ENCODE measurements at places on chromosomes 2 and 18. TPM values are rescaled to one million over a fixed set of nuclear protein-coding genes. Genes with fewer than 3 reads are reported as not detected.
A peak's percentile ranks its signal among the peaks of the same experiment; 100 is the strongest.

The CD8B gene
- not detected for total RNA-seq

DNA sequence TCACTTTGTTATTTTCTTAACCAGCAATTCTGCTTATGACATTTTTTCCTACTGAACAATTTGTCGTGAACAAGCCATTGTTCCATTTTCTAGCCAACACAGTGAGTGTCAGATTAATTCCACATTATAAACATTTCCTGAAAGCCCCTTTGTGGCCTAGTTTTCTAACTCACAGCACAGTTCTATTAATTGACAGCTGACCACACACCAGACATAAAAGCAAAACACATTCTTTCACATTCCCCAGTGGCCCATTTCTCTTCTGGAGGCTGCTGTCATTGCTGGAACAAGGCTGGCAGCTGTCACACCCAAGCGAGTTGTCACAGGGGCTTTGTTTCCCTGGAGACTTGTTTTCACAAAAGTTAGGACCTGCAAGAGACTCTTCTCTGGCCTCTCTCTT, 50.7 kb downstream of the RNF152 start:
- DNase-seq = peak; percentile 24

GRCh38 chr18:159037-159652, 788 bp downstream of the USP14 start:
- peak; percentile 23 for DNase-seq

The DAW1 gene
- 0.30 TPM for total RNA-seq

DNA sequence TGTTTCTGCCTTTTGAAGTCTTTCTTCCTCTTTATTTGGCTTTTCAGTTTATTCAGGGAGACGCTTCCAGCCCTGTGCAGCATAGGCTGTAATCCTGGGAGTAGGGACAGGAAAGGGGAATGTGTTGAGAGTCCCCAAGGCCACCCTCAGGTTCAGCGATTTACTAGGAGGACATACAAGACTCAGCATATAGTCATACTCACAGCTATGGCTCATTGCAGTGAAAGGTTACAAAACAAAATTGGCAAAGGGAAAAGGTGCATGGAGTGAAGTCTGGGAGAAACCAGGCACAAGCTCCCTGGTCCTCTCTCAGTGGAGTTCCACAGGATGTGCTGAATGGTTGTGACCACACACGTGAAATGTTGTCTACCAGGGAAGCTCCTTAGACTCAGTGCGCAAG, 49.6 kb upstream of the ZNF638 start:
- DNase-seq = no peak

- DNase-seq = no peak
These were observed 35.9 kb upstream of the HTR2B start for GRCh38 chr2:231160701-231161100.

DNA sequence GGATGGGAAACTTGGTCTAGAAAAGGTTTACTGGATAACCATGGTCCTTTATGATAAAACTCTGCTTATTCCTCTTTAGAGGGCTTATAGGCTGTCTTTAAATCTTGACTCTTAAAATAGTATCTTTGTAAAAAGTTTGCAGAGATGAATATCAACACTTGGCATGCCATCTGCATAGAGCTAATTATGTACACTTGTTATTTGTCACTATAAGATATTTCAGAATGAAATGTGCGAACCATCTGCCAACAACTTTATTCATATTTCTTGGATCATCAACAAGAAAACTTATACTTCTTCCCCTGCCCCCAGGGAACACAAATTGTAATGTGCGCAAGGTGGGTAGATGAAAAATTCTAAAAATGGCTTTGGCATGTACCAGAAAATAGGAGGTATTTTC, 653.0 kb upstream of the CHAC2 start:
- no peak for DNase-seq

DNA sequence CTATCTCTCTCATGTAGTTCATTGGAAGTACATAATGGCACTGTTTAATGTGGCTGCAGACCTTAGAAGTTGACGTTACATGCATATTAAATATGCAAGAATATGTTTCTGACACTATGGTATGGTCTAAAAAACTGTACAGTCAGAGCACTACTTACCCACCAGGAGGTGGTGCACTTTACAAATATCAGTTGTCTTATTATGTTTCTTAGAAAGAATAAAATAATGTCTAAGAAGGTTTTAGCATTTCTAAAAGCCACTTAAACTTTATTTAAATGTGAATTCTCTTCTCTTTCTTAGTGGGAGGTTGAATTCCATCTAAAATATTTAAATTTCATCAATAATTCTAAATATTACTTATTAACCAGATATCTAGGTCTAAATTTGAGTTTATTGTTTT, 4.3 kb downstream of the TMEFF2 start:
- DNase-seq = peak; percentile 32

GRCh38 chr2:231709981-231710798, 1.9 kb downstream of the PTMA start:
- peak; percentile 79 for DNase-seq

The NYAP2 gene
- total RNA-seq = 2.3 TPM

The HDAC4 gene
- total RNA-seq = 3.9 TPM

DNA sequence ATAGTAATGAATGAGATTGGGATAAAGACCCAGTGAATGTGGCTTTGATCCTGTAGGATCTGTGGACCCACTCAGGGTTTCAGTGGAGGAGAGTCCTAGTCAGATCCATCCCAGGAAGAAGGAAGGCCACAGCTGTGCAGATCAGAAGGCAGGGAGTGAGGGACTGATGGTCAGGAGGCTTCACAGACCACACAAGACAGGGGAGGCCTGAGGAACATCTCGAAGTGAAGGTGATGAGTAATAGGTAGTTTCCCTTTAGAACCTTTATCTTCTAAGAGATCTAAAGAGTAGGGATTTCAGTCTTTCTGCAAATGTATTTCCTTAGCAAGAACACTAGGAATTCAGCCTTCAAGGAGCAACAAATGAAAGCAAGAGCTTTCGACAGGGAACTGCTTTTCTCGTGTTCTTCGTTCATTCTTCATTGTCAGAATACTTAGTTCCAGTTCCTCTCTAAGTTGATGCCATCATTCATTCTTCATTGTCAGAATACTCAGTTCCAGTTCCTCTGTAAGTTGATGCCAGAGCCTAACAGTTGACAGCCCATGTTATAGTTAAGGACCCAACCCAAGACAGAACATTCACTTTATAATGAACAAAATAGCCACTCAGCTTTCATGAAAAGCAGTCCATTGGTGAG, 150.2 kb upstream of the EPAS1 start:
- DNase-seq = peak; percentile 61

The ACMSD gene
- not detected for total RNA-seq

DNA sequence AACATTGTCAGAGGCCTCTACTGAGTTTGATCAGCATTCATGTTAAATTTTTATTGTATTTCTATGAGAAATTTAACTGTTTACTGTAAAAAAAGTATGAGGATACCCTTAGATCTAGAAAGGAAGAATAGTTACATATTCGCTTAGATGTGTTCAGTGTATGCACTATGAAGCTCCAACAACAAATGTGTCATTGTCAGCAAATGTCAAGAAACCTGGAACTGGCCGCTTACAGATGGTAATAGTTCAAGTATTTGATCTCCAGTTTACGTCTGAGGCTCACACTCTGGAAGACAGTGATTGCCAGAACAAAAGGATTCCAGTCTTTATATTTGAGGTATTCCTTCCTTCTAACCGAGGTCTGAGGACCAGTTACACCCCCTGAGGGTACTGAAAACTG, 921.2 kb upstream of the LRRTM1 start:
- no peak for DNase-seq

The COA5 gene
- total RNA-seq = 28.9 TPM

The SPATA3 gene
- not detected for total RNA-seq

GRCh38 chr2:8598295-8599165, 83.3 kb upstream of the ID2 start:
- peak; percentile 87 for DNase-seq

- no peak for DNase-seq
These were observed 8.7 kb upstream of the SIX3 start for GRCh38 chr2:44932564-44933392.

DNA sequence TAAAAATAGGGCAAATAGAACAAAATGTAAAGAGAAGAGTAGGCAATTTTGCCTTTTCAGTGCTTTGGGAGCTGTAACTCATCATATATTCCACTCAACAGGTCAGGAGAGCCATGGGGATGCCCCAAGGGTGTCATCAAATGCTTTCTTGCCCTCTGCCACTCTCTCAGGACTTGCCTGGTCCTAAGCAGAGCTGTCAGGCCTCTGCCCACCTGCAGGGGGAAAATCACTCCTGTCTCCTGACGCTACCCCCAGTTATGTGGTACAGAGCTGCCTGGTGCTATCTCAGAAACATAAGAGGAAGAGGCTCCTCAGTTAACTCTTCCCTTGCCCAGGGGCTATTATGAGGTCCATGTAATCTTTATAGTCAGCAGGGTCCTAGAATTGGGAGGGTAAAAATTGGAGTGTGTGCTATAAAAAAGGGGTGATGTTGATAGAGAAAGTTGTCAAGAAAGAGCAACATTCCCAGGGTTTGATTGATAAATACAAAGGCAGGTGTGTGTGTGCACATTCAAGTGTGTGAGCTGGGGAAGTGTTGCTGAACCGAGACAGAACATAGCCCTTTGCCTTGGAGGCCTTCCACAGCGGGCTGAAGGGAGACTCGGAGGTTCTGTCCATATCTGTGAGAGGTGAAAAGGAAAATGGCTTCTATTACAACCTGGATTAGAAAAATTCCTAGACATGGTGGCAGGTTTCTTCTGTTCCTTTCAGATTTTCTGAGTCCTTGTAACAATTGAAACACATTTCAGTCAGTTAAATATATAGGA, 25.4 kb downstream of the PTPRM start:
- no peak for DNase-seq

DNA sequence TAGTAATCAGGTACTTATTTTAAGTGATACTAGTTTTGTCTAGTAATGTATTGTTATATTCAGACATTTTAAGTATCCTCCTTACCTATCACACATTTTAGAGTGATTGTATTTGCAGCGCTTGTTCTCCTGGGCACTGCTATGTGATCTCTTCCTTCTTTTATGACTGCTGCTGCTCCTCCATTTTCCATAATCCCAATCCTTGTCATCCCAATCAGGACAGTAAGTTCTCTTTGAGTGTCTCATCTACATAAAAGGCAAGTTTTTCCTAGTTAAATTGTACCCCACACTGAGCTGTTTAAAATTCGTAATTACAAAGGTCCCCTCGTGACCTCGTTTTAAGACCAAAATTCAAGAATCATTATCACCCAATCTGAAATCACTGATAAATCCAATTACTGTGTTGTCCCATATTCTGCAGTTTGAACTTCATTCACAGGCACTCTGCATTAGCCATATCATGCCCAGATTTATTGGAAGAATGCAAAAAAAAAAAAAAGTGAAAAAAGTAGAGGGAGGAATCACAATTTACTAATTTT, 2.8 kb downstream of the CLK1 start:
- DNase-seq = no peak

- DNase-seq = no peak
These were observed 86.3 kb upstream of the KCTD1 start for GRCh38 chr18:26634631-26635030.

DNA sequence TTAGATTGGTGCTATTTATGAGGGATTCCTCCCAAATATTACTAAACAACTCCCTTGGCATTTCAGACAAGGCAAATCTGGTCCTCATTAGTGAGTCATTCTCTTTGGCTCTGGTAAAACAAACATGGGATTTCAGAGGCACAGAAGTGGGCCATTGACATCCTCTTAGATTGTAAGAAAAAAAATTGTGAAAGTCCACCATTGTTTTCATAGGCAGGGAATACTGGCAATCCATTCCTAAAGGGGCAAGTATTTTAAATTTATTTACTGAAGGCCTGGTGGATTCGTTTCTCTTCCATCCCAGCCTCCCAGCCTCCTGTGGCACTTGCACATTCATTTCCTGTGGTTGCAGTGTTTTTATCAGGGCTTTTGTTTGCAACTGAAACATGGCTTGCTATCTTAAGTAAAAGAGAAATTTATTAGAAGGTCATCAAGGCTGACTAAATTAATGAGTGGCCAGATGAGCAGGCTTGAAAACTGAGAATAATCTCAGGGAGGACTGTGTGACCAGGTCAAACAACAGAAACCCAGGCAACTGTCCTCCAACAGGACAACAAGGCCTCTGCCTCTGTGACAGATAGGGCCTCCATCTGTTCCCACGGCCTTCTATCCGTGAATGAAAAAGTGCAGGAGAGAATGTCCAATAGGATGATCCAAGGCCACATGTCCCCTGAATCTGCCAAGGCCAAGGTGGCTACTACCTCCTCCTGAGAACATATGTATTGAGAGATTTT, 23.1 kb upstream of the TNFAIP6 start:
- peak; percentile 87 for DNase-seq

GRCh38 chr2:211762479-211762878, 776.1 kb downstream of the ERBB4 start:
- DNase-seq = no peak

DNA sequence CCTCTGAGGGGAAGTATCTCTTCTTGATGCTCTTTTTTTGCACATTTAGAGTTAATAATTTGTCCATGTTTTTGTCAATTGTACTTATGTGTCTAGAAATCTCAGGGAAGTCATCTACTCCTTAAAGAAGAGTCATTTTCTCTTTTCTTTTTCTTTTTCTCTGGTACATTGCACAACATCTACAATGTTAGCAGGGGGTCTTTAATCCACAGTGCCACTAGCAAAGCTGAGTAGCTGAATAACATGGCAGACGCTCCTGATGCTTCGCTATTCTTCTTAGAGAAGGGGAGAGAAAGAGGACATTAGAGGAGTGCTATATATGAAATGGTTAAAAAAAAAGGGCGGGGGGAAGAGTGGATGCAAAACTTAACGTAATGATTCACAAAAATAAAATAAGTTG, 399.6 kb upstream of the CWC22 start:
- no peak for DNase-seq

- DNase-seq = peak; percentile 49
These were observed 132.2 kb upstream of the ITGB6 start for GRCh38 chr2:160332318-160332717.

DNA sequence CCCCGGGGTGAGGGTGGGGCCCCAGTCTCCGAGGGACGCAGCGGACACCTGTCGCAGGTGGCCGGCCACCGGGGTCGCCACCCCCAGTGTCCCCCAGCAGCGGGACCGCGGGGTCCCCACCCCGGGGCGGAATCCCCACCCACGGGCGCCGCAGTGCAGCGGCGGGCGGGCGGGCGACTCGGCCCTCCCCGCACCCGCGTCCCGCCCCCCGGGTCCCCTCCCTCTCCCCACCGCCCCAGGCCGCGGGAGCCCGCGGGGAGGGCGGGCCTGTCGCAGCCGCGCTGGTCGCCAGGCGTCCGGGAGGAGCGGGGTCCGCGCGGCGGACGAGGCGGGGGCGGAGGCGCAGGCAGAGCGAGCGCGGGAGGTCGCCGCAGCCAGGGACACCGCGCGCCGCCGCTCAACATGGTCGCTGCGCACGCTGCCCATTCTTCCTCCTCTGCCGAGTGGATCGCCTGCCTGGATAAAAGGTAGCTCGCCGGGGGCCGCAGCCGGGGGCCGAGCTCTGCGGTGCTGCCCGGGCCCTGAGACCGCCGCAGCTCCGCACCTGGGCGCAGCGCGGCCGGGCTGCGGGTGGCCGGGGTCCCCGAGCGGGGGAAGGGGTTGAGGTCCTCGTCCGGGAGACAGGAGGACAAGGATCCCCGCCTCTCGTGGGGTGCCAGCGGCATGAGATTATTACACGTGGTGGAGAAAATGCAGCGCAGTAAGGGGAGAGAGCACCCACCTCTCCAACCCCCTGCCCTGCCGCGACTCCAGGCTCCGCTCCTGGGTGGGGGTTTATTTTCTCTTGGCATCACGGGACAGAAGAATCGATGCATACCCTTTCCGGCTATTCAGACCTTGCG, at the start of gene RAPGEF4:
RAPGEF4 (plus strand) TSS at position 264 of the 842 bp plus-strand sequence; CDS start at position 403, 139 bp downstream.
- DNase-seq = peak; percentile 5

Data from M059J (cell line).